NCI-H774 (cell line): ENCODE measurements at places on chromosomes 11 and 22.

DNA sequence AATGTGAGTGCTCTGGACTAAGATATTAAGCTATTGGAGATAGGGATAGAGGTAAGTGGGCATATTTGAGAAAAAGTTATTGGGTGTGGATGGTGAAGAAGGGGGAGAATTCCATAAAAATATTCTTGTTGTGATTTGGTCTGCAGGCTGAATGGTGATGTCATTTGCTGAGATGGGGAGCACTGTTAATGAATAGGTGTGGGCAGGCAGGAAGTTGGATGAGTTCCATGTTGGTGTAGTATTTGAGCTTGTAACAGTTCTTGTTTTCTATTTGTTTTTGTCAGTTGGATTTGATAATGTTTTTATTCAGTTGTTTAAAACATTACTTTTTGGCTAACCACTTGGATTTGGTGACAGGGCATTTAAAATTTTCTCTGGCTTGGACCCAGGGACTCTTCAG is 168.8 kb downstream of the C11orf87 start:
- no peak for DNase-seq

- DNase-seq = no peak
These were observed 6.7 kb downstream of the CEP295 start for GRCh38 chr11:93668171-93668570.

GRCh38 chr22:49993649-49994360 is 18.8 kb downstream of the IL17REL start:
- no peak for DNase-seq

GRCh38 chr11:114448749-114449482 is 9.6 kb downstream of the REXO2 start:
- DNase-seq = no peak

- no peak for DNase-seq
These were observed 65.2 kb downstream of the DSCAML1 start for GRCh38 chr11:117731722-117732290.

GRCh38 chr11:76678321-76678720 is 7.8 kb upstream of the LRRC32 start:
- no peak for DNase-seq

DNA sequence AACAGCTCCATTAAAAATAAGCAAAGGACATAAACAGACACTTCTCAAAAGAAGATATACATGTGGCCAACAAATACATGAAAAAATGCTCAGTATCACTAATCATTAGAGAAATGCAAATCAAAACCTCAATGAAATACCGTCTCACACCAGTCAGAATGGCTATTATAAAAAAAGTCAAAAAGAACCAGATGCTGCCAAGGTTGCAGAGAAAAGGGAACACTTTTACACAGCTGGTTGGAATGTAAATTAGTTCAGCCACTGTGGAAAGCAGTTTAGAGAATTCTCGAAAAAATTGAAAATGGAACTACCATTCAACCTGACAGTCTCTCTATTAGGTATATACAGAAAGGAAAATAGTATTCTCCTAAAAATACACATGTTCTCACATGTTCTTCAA is 102.4 kb upstream of the FIBIN start:
- DNase-seq = no peak

GRCh38 chr11:132408877-132409276 is 1038.5 kb downstream of the NTM start:
- DNase-seq = peak; percentile 30

DNA sequence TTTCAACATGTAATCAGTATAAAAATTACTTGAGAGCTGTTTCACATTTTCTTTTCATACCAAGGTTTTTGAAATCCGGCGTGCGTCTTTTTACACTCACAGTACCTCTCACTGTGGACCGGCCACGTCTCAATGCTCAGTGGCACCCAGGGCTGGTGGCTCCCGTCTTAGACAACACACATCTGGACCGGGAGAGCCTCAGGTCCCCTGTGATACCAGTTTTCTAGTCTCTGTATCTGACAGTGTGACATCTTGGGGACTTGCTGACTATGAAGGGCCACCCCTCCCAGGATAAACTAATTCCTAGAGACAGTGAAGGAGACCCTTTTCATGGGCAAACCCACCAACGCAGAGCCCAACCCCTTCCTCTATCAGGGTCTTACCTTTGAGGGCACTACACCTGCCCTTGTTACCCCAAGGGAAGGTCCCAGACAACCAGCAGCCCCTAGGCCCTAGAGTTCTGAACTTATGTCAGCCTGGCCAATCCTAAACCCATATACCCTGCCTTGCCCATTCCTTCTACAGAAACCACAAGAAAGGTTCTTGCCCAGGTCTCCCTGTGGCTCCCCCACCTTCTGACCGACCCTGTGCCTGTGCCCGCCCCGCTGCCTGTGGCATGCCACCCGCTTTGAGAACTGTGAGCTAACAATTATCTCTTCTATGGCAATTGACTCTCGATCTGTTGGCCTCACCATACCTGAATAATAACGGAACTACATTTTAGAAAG is 6.1 kb upstream of the ASCL2 start:
- no peak for DNase-seq

DNA sequence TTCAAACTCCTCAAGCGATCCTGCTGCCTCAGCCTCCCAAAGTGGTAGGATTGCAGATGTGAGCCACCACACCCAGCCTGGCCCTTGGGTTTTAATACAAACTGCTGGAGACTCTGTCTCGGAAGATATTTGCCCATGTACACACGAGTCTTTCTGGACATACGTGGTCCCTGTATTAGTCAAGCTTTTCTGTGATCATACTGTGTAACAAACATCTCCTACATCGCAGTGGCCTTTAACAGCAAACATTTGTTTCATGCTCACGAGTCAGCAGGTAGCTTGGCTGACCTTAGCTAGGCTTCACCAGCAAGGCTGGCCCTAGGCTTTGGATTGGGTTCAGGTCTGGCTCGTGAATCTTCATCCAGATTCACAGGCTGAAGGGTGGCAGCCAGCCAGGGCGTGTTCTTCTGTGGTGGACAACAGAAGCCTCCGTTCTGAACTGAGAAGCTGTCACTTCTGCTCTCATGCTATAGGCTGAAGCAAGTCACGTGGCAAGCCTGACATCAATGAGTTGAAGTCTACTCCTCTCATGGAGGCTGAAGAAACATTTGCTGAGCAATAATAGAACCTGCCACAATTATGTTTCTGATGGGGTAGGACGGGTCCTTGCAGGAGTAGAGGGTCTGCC is 8.8 kb downstream of the KIAA1671 start:
- no peak for DNase-seq

DNA sequence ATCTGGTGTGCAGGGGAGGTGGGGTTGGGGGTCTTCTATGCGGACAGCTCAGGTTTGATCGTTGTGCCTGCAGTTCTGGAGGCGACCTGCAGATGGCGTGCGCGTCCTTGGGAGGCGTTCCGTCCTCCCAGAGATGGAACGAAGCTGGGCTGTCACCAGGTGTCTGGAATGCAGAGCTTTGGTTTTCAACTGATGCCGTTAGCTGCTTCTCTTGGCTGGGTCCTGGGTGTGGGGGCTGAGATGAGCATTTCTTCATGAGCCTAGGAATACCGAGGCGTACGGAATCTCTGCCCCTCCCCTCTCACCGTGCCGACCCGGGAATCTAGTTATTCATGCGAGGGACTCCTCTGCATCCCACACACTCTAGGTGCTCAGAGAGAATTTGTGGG is 98.6 kb downstream of the CEP164 start:
- DNase-seq = peak; percentile 44

DNA sequence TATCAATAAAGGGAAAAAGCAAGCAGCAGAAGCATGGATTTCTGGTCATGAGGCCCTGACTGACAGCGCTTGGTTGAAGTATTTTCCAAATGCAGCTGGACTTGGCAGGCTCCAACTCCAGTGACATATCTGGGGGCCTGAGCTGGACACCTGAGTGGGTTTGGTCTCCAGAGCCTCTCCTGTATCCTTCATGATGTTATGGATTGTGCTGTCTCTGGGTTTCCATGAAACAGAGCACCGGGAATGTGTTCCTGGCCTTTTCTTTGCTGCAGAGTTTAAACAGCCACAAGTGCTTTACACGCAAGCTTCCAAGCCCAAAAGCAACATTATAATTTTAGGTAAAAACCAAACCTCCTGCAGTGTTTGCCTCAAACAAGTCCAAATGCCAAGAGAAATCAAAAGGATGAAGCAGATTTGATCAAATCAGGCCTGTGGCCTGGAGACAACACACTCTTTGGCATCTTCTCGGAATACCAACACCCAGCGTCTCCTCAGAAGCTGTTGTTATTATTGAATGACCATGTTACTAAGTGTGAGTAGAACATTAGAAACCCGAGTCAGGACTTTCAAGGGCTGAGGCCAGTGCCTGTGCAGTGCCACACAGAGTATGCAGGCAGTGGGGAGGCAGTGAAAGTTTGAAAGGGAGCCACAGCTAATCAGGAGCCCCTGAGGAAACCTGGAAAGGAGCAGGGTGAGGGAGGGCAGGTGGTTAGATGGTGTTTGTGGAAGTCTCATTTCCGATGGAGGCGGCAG is 42.0 kb downstream of the ME3 start:
- no peak for DNase-seq

DNA sequence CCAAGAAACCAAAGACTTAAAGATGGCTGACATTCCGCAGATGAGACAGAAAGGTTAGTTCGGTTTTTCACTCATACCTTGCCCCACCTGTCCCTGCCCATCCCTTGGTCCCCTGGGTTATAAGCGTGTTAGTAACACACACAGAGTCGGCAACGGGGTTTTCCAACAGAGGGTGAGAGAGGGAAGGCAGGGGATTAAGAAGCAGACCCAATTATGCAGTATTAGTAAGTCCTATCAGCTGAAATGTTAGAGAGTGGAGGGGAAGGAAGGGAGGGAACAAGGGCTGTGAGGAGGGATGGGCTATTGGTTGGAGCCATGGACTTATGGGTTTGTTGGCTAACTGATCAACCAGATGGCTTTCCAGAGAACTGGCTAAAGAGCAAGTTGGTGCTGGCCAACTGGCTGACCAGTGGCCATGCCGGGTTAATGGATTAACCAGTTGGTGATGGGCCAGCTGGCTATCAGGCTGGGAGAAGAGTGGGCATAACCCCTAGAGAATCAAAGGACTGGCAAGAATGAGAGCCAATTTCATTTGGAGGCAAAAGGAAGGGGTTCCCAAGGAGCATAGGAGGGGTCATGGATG is 45.5 kb downstream of the NRXN2 start:
- no peak for DNase-seq

GRCh38 chr22:30424534-30425326 is 838 bp upstream of the MTFP1 start:
- DNase-seq = peak; percentile 1

DNA sequence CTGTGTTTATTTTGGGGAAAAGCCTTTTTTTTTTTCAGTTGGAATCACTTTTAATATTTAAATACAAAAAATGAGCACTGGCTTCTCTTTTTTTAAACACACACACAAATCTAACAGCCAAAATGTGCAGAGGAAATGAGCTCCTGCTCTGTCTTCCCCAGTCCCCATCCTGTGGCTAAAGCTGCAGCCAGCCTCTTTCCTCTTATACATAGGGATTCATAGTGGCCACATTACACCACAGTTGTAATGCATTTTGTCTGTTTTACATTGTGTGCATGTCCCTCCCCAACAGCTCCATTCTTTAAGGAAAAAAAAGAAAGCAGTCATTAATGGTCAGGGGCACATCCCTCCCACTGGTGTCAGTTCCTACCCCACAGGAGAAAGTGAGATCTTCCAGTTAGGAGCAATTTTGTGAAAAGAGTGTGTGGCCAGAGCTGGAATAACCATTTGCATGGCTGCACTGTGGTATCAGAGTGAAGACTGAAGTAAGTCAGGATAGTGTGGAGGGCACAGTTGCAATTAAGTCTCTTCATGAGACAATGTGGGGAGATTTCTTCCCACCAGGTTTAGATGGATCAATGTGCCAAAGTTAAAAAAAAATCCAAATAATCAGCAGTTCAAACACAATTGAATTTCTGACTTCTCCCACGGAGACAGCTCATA is 220.6 kb downstream of the TMEM135 start:
- no peak for DNase-seq

DNA sequence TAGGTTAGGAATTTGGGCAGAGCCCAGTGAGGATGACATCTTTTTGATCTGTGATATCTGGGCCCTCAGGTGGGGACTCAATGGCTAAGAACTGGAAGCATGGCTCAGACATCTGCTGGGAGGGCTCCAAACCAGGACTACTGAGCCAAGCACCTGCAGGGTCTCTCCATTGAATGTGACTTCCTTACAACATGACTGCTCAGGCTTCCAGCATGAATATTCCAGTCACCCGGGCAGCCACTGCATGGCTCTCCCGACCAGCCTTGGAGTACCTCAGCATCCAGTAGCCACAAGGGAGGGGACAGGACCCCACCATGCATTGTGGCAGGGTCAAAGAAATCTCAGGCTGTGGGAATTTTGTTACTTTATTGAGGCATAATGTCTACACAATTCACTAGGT is 8.6 kb downstream of the CDC45 start:
- DNase-seq = no peak

DNA sequence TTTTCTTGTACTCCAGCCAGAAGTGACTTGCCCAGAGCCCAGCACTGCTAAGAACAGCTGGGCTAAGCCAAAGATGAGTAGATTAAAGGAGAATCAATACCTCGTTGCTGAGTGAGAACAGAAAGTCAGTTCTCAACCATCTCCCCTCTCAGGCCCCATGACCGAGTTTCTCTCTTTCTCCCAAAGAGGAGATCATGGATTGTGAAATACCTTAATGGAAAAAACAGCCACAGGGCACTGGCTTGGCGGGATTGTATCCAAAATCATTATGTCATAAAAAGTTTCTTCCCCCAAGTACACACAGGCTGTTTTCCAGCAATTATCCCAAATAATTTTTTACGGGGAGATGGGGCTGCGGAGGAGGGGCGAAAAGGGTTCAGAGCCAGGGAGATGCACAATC is 111.8 kb upstream of the TMEM45B start:
- no peak for DNase-seq

GRCh38 chr11:27055065-27055682 is 14.6 kb downstream of the BBOX1 start:
- DNase-seq = no peak

GRCh38 chr11:111774955-111775710 is 8.9 kb upstream of the PPP2R1B start:
- no peak for DNase-seq

GRCh38 chr22:26321469-26321913 is 107.6 kb upstream of the ASPHD2 start:
- no peak for DNase-seq

- DNase-seq = no peak
These were observed 13.6 kb downstream of the IPO7 start for GRCh38 chr11:9397746-9398680.

DNA sequence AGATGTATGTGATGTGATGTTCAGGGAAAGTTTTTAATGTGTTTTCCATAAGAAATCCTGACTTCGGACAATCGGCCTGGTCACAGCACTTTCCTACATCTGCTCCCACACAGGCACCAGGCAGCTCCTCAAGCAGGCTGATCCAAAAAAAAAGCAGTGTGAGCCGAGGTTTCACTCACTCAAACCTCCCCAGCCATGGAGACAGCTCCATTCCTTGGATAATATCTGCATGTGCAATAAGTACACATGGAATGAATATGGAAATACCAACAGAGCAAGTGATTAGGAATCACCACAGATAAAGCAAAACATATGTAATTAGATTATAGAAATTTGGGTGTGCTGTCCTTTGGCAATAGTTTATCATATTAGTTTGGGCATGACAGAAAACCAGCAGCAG is 88.8 kb upstream of the API5 start:
- no peak for DNase-seq
